Activated CD4-positive, CD25-positive, alpha-beta regulatory T cell treated with anti-CD3 and anti-CD28 coated beads, Interleukin-2, amount 50 U/mL, for 16 hours (primary cell): ENCODE measurements at places on chromosomes 11 and 22.

GRCh38 chr11:116506263-116506825 is 266.4 kb downstream of the BUD13 start:
- no peak for DNase-seq

- no peak for DNase-seq
Observed at GRCh38 chr11:76410851-76411357, 29.8 kb downstream of the GVQW3 start.

DNA sequence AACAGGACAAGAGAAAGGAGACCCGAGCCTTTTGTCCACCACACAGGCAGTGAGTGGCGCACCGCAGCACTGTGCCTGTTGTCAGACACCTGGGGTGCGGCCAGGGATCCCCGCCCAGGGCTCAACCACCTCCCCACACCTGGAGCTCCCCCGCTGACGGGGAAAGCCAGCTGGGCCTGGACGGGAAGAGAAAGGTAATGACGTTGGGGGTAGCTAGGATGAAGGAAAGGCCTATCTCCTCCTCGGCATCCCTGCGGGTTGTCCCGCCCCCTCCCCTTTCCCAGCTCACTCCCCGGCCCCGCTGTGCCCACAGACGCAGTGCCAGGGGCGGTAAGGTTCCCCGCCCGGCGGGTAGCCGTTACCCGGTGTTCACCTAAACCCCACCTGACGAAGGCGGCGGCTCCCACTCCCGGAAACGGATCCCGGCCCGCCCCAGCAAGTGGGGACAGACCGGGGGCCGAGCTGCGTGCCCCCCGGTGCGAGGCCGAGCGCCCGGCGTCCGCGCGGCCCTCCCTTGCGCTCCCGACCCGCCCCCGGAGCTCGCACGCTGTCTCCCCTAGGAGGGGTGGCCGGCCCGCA is 495 bp downstream of the HYOU1 start:
- no peak for DNase-seq

DNA sequence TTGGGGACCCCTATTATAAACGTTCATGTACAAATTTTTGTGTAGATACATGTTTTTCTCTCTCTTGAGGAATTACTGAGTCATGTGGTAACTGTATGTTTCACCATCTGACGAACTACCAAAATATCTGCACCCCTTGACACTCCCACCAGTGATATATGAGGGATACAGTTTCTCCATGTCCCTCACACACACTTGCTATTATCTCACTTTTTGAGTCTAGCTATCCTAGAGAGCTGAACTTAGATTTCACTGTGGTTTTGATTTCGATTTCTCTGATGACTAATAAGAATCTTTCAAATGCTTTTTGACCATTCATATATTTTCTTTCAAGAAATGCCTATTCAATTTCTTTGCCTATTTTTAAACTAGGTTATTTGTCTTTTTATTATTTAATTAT is 200.2 kb downstream of the PGR start:
- DNase-seq, result no peak

DNA sequence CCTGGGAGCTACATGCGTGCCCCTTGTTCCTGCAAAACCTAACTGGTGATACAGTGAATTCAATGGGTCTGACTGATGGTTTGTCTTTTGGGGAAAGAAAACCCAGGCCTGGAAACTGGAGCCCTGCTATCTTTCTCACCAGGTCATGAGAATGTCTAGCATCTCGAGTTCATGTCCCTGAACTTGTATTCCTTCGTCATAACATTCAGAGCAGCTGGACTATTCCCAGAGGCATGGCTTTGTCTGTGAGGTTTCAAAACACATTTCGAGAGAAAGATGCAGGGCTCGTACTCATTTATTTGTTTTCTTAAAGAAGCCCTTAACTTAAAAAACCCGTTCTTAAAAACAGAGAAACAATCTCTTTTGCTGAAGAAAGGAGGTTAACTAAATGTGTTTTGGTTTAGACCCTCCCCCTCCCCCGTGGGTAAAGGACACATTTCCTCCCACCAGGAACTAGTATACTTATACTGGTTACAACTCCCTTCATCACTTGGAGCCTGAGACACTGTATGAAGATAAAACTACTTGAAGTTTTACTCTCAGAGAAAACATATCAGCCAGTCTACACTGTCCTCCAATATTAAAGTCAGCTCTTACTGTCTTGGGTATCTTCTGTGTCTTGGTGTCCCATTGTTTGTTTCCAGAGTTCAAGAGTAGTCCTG is 43.2 kb downstream of the ME3 start:
- no peak for DNase-seq

- DNase-seq, result no peak
Observed at GRCh38 chr11:114121804-114122504, 62.4 kb downstream of the ZBTB16 start.

- DNase-seq, result no peak
Observed at GRCh38 chr11:130146796-130147195, 12.8 kb upstream of the ST14 start.

DNA sequence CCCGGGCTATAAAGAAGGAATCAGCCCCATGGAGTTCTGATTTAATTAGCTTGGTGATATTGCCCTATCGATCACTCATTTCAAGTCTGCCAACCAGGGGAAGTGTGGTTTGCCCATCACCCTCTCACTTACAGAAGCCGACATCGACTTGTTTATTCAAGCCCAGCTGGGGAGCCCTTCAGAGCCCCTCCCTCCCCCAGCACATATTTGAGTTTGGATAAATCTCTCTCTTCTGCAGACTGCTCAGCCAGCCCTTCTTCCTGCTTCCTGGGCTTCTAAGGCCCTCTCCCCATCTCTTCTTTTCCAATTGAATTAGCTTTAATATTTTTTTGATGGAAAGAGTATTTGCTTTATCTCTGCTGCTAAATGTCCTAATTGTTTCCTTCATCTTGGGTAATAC is 299.0 kb downstream of the MIAT start:
- no peak for DNase-seq

GRCh38 chr22:17684245-17684644 is 45.7 kb downstream of the BCL2L13 start:
- DNase-seq, result no peak

GRCh38 chr22:27133019-27133431 is 475.6 kb downstream of the MIAT start:
- no peak for DNase-seq

DNA sequence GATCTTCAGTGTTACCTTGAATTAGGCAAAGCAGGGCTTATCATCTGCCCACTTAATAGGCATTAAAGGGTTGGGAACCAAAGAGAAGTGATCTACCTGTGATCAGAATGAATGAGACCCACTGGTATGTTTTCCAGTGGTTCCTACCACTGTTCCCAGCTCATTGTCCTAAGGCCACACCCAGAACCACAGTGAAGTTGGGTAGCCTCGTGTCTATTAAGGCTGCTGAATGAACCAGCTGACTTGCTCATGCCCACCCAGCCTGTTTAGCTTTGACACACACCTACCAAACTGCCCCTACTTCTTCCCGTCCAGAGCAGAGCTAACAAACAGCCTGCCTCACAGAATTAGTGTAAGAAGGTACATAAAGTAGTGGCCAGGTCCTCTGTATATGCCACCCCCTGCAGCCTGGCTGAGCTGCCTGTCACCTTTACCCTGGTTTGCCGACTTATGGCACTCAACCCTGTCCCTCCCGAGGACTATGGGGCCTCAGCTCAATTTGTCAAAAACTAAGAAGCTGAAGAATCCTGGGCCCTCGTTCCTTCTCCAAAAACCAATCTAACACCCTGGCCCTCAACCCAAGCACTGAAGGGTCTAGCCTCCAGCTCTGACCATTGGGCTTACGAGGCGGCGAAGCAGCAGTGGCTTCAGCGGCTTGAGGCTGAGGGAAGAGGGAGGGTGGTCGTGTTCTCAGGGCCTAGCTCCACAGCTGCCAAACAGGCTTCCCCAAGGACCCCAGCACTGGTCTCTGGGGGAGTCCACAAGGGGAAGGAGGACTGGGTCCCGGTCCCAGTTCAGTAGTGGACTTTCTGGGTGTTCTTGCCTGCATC is 9.8 kb downstream of the UCP2 start:
- DNase-seq, result no peak

DNA sequence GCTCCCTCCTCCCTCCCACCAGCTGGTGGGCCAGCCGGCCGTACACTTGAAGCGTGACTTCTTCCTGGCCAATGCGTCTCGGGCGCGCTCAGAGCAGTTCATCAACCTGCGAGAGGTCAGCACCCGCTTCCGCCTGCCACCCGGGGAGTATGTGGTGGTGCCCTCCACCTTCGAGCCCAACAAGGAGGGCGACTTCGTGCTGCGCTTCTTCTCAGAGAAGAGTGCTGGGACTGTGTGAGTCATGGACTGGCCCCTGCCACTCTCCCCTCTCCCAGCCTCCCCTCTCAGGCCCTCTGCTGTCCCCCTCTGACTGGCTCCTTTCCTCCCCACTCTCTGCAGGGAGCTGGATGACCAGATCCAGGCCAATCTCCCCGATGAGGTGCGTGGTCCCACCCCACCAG is 24.7 kb downstream of the CAPN1 start:
- no peak for DNase-seq

DNA sequence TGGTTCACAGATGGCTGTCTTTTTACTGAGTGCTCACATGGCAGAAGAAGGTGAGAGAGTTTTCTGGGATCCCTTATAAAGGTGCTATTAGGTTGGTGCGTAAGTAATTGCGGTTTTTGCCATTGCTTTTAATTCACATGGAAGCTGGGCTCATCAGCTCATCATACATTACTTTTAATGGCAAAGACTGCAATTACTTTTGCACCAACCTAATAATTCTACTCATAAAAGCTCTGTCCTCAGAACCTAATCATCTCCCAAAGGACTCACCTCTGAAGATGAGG is 23.0 kb downstream of the RCN1 start:
- DNase-seq, result no peak

DNA sequence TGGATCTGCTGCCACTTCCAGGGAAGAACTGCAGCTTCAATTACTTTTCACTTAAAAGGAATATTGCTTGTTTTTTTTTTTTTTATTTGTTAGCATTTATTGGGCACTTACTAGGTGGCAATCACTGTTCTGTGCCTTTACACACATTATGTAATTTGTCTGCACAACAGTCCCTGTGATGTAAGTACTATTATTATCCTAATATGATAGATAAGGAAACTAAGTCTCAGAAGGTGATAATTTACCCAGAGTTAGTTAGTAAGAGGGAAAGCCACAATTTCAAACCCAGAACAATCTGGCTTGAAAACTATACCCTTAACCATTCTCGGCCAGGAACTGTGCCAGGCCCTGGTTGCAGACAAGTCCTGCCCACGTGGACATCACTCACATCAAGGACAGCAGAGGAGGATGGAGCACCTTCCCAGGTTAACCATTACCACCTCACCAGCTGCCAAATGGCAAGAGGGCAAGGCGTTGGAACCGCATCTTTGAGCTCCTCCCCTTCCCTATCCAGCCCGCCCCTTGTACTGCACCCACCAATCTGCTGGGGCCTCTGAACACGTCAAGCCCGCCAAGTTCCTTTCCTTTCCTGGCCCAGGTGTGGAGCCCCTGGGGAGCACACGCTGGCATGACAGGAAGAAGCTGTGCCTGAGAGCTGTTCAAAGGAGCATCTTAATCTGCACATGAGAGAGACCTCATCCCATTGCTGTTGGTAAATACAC is 78.4 kb downstream of the NAV2 start:
- no peak for DNase-seq

- DNase-seq, result no peak
Observed at GRCh38 chr11:63558459-63559157, 4.6 kb downstream of the PLAAT2 start.

DNA sequence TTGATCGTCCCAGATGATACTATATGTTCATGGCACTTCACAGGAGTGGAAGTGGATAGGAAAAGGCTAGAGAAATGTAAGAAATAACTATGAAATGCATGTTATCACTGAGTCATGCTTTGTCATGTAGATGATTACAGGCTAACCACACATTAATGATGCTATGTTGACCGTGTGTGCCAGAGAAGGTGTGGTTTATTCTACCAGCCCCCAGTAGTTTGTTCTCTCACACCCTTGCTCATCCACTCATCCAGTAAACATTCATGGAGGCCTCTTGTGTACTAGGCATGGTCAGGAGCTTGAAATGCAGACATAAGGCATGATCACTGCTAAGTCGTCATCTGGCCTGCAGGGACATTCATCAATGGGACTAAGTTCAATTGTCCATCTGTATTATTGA is 153.0 kb upstream of the PITPNB start:
- no peak for DNase-seq

DNA sequence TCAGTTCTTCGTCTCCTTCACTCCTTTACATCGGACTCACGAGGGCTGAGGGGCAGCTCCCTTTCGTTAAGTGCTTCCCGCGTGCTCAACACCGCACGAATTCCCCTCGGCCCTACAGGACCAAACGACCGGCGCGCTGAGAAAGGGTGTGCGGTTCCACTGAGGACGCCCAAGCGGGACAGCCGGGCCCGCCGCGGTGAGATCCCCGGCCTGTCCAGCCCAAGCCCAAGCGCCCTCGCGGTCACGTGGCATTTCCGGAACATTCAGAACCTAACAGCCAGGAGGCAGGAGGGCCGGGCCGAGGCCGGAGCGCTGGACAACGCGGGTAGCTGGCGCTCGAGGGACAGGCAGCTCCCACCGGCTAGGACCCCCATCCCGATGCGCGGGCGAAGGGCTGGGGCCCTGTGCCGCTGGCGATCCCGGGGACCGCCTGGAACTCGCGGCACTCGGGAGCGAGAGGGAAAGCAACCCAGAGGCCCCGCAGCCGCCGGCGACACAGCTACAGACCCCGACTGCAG is 737 bp upstream of the STIP1 start:
- DNase-seq, result no peak

DNA sequence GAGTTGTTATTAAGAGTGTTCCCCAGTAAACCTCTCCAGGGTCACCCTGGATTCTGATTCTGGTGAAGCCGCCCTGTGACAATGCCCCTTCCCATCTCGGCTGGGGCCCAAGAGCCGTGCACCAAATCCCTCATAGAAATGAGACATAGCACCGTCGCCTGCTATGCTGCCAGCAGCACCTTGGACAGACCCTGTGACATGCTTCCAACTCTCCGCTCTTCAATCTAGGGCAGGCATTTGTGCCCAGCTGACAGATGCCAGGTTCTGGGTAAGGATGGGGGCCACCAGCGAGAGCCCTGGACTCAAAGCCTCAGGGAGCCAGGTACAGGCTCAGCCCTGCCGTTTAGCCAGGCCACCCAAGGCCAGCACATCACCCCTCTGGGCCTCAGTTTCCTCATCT is 55.8 kb upstream of the TCF20 start:
- DNase-seq, result no peak

DNA sequence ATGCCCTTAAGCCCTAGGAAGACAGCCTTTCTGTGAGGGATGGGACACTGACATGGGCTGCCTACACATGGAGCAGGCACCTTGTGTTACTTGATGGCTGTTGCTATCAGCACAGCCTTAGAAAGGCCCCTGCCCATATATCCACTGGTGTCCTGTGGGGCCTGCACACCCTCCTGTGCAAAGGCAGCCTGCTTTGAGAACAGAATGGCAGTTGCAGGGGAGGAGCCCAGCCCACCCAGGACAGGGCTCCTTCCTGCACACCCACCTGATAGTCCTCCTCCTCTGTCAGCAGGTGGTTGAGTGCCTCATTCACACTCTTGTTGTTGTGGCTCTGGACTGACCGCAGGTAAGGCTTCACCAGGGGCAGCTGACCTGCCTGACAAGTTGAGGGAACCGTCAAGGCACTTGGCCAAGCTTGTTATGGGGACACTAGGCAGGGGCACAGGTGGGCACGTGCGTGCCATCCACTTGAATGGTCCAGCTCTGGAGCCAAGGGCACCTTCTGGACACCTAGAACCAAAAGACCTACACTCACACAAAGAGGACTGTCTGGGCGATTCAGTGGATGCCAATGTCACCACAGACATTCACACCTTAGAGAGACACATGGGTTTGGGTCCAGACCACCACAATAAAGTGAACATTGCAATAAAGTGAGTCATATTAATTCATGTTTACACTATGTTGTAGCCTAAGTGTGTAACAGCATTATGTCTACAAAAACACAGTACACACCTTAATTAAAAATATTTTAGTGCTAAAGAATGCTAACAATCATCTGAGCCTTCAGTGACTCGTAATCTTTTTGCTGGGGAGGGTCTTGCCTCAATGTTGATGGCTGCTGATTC is 9.4 kb upstream of the SLC25A1 start:
- DNase-seq, result no peak
